Progenitor cell of endocrine pancreas (in vitro differentiated cells): ENCODE measurements at places on chromosomes 11 and 22. TPM values are rescaled to one million over a fixed set of nuclear protein-coding genes. Genes with fewer than 3 reads are reported as not detected.
A peak's percentile ranks its signal among the peaks of the same experiment; 100 is the strongest.

Gene OR56B1
- total RNA-seq = not detected in 2 replicates

Gene APOA5
- total RNA-seq = not detected in 2 replicates

Gene OR8H2
- total RNA-seq = not detected in 2 replicates

Gene APOC3
- total RNA-seq = 14.9 and 16.3 TPM in 2 replicates

Gene SORL1
- total RNA-seq = 30.9 and 31.8 TPM in 2 replicates

DNA sequence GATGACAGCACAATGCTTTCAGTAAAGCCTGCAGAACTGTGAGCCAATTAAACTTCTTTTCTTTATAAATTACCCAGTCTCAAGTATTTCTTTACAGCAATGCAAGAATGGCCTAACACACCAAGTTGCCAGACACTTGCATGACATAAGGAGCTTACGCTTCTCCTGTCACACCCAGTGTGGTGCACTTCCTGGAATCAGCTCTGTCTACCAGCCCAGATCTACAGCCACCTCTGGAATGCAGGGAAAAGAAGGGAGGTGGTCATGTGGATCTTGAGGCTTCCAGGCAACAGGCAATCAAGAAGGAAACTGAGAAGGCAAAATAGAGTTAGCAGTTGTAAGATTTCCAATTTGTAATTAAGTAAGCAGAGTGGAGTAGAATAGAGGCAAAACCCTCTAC is 37.4 kb upstream of the SESN3 start:
- H3K27ac ChIP-seq = no peak overlapping the region
- DNase-seq = no peak
- H3K36me3 ChIP-seq = no peaks in the 10 kb centered on the region
- H3K4me1 ChIP-seq = no peaks in the 10 kb centered on the region
- no peaks in the 10 kb centered on the region for H3K27me3 ChIP-seq

GRCh38 chr11:120655589-120655988 is 144.0 kb downstream of the GRIK4 start:
- DNase-seq = no peak
- peaks cover 10% of the 10 kb centered on the region for H3K27me3 ChIP-seq
- H3K36me3 ChIP-seq = no peaks in the 10 kb centered on the region
- no peak overlapping the region for H3K27ac ChIP-seq

DNA sequence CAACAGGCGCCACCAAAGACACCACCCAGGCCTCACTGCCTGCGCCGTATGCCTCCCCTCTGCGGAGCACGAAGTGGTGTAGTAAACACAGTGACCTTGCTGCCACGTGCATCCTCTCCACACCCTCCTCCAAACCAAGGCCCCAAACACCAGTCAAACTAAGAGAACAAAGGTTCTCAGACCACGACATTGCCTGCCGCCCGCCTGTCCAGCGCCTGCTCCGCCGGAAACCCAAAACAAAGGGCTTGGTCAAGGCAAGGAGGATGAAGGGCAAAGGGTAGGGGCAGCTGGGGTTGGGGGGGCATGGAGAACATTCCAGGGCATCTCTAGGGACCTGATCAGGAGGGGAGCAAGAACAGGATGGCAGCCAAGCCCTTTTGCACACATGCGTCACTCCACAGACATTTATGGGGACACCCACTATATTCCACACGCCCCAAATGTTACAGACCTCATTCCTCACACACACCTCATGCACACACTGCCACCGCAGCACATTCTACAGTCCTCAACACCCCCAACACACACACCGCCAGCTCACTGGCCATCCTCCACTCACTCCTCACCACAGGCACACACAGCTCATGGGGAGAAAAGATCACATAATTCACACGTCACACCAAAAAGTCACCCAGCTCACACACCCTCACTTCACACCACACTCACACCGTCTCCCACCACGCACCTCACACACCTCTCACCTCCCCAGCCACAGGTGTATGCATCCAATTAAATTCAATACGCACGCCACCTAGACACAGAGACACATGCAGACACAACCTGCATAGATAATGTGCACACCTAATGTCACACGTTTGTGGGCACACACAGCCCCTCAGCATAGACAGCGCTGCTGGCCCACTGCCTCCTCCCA is 34.5 kb downstream of the PDE2A start:
- H3K27ac ChIP-seq = no peak overlapping the region
- peaks cover 40% of the 10 kb centered on the region for H3K27me3 ChIP-seq
- H3K4me1 ChIP-seq = no peaks in the 10 kb centered on the region
- no peak overlapping the region for H3K4me3 ChIP-seq
- no peak for DNase-seq

GRCh38 chr11:86620891-86621521 is 51.4 kb downstream of the ME3 start:
- no peak overlapping the region for H3K27ac ChIP-seq
- no peaks in the 10 kb centered on the region for H3K27me3 ChIP-seq
- peaks cover 15% of the 10 kb centered on the region for H3K4me1 ChIP-seq
- no peak for DNase-seq
- no peak overlapping the region for H3K4me3 ChIP-seq

- H3K27ac ChIP-seq = peak overlapping the region; percentile 79
- no peaks in the 10 kb centered on the region for H3K27me3 ChIP-seq
- no peak for DNase-seq
- peaks cover 9% of the 10 kb centered on the region for H3K36me3 ChIP-seq
These were observed 3.7 kb downstream of the CBX6 start for GRCh38 chr22:38868286-38868721.

- no peak overlapping the region for H3K4me3 ChIP-seq
- peaks cover 30% of the 10 kb centered on the region for H3K27me3 ChIP-seq
- H3K36me3 ChIP-seq = no peaks in the 10 kb centered on the region
These were observed 8.7 kb downstream of the CSF2RB start for GRCh38 chr22:36922105-36922608.

DNA sequence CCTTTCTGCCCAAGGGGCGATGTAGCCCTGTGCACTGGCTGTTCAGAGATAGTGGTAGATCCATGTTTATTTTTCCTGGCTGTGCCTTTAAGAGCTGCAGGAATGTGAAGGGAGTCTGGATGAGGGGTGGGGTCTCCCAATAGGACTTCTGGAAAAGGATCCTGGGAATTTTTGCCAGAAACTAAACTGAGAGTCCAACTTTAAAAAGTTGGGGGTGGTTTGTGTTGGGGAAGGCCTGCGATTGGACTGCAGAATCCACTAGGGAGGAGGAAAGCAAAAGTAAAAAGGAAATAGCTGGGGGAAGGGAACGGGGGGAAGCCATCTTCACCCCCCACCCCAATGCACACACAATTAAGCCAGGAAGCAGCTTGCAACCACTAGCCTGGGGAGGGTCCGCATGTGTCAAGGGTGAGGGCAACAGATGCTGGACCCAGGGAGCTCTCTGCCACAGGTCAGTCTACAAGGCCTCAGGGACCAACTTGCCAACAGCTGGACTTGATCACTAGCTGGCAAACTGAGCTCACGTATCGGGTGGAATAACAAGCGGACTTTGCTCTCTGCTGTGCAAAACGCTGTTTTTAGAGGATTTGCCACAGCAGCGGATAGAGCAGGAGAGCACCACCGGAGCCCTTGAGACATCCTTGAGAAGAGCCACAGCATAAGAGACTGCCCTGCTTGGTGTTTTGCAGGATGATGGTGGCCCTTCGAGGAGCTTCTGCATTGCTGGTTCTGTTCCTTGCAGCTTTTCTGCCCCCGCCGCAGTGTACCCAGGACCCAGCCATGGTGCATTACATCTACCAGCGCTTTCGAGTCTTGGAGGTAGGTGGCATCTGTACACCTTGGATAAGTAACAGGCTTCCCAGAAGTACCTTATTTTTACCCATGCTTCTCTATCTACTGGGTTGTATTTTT is at the start of gene OLFML1:
Gene OLFML1 (plus strand): TSS at position 321 of the 912 bp plus-strand sequence. CDS start 370 bp downstream, at position 691.
- no peak within 1 kb of the TSS for H3K4me3 ChIP-seq
- H3K4me1 ChIP-seq = peaks cover 9% of the 10 kb centered on the region
- no peaks in the 10 kb centered on the region for H3K36me3 ChIP-seq
- DNase-seq = no peak
- no peaks in the 10 kb centered on the region for H3K27me3 ChIP-seq

DNA sequence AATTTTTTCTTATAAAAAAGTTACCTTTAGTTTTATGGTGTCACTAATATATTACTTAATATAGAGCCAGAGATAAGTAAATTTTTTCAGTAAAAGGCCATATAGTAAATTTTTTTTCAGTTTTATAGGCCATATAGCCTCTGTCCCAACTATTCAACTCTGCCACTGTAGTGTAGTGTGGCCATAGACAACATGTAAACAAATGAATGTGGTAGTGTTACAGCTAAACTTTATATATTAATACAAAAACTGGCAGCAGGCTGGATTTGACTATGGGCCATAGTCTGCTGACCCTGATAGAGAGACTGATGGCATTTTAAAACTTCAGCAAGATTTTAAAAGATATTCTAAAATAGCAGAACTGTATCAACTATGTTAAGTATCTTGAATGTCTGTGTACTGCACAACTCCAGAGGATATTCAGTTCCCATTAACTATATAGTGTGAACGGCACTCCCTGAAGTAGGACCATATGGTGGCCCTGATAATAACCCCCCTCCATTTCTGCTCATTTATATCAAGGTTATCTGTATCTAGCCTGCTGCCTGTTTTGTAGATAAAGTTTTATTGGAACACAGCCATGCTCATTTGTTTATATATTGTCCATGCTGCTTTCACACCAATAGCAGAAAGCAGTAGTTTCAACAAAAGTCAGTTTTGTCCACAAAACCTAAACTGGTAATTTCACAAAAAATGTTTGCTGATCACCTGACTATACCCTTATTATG is 71.6 kb downstream of the PRMT3 start:
- H3K4me1 ChIP-seq = no peaks in the 10 kb centered on the region
- H3K4me3 ChIP-seq = no peak overlapping the region
- no peak for DNase-seq
- H3K27ac ChIP-seq = no peak overlapping the region
- H3K36me3 ChIP-seq = peaks cover 3% of the 10 kb centered on the region
- H3K27me3 ChIP-seq = no peaks in the 10 kb centered on the region
